ENCODE measurements at places on chromosomes 11 and 22.

- DNase-seq, result no peak
These were observed 27.4 kb downstream of the LIF start for GRCh38 chr22:30219049-30219654.

- no peak for DNase-seq
These were observed 85.8 kb downstream of the LDLRAD3 start for GRCh38 chr11:36029616-36030015.

DNA sequence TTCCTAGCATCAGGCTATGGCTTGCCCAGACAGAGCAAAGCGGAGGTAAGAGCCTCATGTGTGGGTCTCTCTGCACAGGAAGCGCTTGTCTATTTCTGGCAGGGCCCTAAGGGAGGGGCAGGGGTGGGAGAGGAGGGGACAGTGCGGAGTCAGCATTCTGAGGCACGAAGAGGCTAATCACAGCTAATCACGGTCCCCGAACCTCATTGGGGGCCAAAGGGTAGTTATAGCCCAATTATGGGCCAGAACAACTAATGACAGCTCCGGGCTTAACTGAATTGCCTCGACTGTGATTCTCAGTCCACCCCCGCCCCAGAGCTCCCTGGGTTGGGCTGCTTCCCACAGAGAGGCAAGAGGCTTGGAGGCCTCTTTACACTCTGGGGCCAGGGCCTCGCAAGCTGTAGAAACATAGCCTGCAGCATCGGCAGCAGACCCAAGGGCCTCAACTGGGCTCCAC, 72.7 kb upstream of the PRDM11 start:
- DNase-seq, result no peak

DNA sequence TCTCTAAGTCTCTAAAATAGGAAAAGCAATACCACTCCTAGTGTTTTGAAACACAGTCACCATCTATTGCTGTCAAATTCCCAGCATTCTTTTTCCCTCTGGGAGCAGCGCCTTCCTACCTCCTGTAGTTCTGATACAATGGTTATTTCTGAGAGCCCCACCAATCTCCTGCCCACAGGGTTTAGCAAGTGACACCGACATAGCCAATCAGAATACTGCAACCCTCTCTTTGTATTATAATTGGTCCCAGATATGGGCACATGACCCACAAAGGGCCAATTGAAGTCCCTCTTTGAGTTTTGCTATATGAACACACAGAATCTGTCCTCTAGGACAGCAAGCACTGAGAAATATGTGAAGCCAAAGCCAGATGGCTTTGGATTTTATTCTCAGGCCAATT, 16.9 kb upstream of the ARHGAP42 start:
- no peak for DNase-seq

DNA sequence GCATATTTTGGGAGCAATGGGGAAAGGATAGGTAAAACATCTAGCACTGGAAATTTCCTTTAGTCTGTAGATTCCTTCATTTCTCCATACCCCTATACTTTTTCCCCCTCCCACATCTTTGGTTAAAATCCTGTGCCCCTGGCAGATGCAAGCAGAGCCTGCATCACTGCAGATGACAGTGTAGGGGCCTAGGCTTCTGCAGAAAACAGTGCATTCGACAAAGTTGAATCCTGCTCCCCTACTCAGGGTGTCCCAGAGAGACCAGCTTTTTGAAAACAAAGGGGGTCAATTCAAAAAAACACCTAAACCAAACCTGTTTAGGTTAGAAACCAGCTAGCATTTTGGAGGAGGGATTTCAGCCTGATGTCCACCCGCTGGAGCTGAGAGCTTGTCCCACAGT, 43.8 kb upstream of the BLID start:
- no peak for DNase-seq

DNA sequence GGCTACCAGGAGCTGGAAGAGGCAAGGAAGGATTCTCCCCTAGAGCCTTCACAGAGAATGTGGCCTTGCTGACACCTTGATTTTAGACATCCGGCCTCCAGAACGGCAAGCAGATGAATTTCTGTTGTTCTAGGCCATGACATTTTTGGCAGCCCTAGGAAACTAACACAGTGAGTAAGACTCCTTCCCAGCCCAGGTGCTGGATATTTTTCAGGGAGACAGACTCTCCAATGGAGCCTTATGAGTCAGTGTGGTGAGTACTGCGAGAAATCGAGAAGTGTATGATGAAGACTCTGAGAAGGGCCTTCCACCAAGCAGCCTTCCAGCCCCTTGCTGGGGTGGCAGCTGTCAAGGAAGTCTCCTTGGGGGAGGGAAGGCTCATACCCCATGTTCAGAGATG, 114.4 kb downstream of the OSBP2 start:
- DNase-seq, result no peak

DNA sequence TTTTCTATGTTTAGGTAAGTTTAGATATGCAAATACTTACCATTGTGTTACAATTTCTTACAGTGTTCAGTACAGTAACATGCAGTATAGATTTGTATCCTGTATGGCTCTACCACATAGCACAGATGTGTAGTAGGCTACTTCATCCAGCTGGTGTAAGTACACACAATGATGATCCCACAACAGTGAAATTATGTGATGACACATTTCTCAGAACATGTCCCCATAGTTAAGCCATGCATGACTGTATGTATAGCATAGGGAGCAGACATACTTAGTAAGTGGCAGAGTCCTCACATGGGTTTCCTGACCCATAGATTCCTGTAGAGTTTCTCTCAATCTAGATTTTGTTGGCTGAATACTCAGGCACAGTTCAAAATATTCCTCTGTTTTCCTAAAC, 26.8 kb upstream of the BARX2 start:
- no peak for DNase-seq

DNA sequence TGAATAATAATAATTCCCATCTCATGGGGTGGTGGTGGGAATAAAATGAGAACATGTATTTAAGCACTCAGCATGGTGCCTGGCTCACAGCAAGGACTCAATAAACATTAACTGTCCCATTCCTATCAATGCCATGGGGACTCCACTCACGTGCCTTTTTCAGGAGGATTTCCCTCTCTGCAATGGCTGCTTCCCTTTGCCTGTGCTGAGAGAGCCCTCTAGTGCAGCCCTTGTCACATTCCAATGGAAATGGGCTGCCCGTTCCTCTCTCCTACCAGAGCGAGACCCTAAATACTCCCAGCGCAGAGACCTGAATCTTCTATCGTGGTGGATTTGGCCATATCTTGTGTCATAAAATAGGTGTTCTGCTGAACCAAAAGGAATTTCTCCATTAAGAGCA, 621.5 kb upstream of the B3GAT1 start:
- DNase-seq, result no peak

DNA sequence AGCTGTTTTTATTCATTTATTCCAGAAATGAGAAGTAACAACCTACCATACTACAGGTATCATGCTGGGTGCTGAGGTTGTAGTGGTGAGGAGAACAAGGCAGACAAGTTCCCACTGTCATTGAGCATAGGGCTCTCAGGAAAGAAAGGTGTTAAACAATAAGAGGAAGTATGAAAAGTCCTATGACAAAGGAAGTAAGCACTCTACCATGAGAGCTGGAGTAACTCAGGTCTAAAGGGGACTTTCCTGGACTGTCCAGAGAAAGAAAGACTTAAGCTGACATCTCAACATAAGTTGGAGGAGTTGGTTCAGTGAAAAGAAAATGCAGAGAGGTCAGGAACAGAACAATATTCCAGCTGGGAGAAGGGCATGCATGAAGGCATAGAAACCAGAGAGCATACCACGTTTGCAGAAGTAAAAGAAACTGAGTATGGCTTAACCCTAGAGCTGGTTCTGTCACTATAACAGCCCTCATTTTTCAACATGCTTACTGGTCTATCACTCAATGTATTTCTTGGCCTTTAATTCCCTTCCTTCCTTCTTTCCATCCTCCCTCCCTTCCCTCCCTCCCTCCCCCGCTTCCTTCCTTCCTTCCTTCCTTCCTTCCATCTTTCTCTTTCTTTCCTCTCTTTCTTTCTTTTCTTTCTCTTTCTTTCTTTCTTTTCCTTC, 137.8 kb upstream of the BDNF start:
- DNase-seq, result no peak

GRCh38 chr11:133240908-133241655, 291.2 kb downstream of the OPCML start:
- DNase-seq, result no peak

DNA sequence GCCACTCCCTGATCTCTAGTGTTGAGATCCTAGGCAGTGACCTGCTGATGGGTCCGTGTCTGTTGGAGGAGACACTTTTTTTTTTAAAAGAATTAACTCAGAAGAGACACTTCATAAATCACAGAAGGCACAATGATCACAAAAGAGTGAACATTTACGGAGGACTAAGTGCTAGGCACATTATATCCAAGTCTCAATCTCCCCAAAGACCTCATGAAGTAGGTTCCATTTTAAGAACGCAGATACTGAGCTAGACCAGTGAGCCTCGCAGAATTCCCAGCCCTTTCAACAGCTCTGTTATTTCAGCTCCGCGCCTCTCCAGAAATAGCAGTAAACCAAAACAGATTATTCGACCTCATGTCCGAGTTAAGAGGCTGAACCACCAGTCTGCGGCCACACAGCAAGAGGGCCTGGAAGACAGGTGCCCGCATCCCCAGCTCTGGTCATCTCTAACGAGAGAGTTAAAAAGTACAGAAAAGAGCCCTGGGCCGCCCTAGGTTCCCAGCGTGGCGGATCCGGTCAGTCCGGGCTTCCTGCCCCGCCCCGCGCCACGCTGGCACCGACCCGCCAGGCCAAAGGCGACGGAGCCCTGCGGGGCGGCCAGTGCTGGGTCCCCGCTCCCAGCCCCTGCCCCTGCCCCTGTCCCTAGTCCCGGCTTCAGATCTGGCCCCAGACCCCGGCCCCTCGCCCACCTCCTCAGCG, 612 bp downstream of the XBP1 start:
- no peak for DNase-seq

- no peak for DNase-seq
These were observed 60.6 kb upstream of the RASD2 start for GRCh38 chr22:35479985-35480550.

DNA sequence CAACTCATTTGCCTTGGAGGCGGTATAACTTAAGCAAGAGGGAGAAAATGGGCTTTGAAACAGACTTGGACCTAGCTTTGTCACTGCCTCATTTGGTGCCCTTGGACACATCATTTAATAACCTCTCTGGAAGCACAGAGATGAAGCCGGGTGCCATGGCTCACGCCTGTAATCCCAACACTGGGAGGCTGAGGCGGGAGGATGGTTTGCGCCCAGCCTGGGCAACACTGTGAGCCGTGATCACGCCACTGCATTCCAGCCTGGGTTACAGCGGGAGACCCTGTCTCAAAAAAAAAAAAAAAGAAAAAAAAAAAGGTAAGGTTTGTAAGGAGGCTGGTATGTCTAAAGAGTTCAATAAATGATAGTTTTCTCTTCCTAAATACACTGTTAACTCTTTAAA, 806 bp downstream of the COA4 start:
- no peak for DNase-seq

DNA sequence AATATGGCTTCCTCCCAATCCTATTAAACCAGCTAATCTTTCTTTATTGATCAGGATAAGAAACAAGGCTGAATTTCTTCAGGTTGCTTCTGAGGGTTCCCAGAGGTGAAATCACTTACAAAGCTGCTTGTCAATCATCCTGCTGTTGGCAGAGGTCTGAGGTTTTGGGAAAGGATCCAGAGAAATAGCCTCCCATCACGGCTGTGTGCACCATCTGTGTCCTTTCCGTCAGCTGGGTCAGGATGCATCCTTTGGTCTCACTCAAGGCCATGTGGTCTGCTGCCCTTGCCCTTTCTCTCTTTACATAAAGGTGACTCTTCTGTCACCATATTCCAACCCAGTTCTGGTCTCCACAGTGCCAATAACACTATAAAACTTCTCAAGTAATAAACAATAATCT, 113.4 kb upstream of the TEAD1 start:
- no peak for DNase-seq

DNA sequence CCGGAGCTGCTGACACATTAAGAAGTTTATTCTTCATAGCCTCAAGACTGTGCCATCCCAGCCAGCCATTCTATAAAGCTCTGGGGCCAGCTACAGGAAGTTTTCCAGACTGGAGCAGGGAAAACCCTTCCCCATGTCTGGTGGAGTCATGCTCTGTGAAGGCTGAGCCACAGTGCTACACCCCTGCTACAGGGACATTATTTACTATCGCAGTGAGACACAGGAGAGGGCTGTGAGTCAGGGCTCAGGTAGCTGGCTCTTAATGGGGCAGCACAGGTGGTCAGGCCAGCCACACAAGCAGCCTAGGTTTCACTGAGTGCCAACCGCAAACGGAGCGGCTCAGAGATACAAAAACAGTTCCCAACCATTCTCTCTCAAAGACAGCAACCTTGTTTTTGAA, 12.1 kb downstream of the HPS4 start:
- DNase-seq, result no peak

DNA sequence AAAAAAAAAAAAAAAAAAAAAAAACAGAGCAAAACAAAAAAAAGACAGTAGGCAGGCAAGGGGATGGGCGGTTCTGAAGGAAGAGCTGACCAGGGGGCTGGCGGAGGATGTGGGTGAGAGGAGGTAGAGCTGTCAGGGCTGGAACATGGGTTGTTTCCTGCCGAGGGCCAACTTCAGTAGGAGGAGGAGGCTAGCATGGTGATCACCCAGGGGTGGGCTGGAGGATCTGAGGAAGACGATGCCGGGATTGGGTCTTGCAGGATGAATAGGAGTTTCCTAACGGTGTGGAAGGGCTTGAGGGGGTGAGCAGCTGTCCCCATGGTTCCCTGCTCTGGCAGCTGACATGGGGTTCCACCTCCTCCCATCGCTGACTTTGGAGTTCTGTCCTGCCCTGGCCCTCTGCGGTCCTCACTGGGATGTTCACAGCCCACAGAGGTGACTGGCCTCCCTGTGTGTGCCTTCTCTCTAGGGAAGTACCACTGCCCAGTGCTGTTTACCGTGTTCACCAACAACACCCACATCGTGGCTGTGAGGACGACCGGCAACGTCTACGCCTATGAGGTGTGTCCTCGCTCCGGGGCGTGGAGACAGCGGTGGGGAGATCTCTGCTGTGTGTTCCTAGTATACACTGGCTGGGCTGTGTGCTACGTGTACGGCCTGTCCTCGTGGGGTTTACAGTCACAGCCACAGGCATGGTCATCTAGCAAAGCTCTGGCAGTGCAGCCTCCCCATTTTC, 15.2 kb downstream of the PPIL2 start:
- no peak for DNase-seq
